NCI-H1694 (cell line): ENCODE measurements at places on chromosomes 3 and 15.

GRCh38 chr3:156201411-156202405 is 81.3 kb downstream of the KCNAB1 start:
- DNase-seq = no peak

DNA sequence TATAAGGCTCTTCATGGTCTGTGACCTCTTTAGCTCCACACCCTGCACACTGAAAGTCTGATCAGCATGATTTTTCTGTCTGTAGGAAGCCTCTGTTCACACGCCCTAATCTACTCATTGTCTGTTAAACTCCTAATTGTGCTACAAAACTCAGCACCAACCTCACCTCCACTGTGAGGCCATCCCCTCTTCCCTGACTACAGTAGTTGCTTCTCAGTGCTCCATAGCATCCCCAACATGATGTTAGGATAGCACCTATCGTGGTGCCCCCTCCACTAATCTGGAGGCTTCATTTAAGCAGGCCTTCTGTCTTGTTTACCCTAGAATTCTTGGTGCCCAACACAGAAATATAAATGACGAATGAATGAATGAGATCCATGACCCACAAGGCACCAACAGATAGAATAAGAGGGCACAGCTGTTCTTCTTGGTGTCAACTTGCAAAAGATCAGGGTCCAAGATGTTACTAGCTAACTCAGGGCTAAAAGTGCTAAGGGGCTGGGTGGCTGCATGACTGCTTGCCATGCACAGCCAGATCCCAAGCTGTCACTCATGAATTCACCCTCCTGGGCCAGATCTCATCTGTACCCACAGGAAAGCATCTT is 55.2 kb upstream of the HEG1 start:
- no peak for DNase-seq

DNA sequence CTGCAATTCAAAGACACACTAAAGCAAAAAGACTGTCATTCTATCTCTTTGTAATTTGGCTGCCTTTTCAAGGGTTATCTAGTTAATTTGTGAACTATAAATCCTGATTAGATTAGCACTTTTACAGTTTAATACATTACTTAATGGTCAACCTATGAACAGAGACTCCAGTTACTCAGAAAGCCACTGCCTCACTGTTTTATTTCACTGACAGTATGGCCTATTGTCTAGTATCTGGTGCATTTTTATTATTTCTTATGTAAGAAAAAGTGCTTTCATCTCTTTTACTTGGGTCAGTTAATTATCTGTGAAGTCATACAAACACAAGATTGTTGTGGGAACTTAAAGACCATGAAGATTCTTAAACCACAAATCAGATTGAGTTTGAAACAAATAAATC is 133.8 kb downstream of the ZBBX start:
- no peak for DNase-seq

- DNase-seq = no peak
These were observed 70.2 kb upstream of the GADL1 start for GRCh38 chr3:30964612-30965011.

- DNase-seq = no peak
These were observed 34.7 kb downstream of the MOBP start for GRCh38 chr3:39501968-39502837.

GRCh38 chr3:36875397-36875796 is 69.5 kb downstream of the TRANK1 start:
- DNase-seq = no peak

DNA sequence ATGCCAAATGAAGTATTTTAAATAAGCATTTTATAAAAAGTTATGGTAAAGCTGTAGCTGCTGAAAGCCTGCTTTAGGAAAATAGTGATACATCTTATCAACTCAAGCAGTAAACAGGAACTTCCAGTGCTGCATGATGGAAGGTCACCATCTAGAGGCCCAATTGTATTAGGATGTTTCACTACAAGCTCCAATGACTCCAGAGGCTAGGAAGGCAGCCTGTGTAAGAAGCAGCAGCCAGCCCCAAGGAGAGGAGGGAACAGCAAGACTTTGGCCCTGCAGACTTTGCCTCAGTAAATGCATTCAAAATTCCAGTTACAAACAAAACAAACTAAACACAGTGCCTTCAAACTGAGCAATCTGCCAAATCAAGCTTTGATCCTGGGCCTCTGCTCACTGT is 32.1 kb downstream of the ILDR1 start:
- DNase-seq = no peak

DNA sequence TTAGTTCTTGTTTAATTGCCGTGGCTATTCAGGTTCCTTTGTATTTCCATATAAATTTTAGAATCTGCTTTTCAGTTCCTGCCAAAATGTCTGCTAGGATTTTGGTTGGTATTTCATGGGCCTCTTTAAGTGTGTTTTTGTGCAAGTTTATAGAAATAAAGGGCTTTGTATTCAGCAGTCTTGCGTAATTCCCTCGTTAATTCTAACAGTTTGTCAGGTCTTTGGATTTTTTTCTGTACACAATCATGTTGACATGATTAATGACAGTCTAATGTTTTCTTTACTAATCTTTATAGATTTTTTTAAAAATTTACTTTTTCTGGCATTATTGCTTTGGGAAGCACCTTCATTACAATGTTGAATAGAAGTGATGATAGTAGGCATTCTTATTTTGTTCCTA is 120.9 kb downstream of the NEK11 start:
- DNase-seq = no peak

DNA sequence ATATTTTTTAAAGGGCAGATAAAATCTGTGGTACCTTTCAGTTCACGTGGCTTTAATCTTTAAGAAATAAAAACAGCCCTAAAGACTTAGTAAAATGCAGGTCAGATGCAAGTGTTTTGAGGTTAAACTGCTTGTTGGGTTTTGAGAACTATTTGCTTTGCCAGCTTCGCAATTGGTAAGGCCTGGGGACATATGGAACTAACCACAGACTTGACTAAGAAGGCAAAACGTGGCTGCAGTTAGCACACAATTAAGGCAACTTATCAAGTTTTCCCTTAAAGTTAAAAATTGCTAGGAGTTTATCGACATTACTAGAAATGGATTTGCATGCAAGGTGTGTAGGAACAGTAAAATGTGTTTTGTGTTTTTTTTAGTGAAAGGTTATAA is 206.9 kb downstream of the ZNF385D start:
- no peak for DNase-seq

GRCh38 chr3:28151207-28151550 is 90.2 kb upstream of the CMC1 start:
- no peak for DNase-seq

DNA sequence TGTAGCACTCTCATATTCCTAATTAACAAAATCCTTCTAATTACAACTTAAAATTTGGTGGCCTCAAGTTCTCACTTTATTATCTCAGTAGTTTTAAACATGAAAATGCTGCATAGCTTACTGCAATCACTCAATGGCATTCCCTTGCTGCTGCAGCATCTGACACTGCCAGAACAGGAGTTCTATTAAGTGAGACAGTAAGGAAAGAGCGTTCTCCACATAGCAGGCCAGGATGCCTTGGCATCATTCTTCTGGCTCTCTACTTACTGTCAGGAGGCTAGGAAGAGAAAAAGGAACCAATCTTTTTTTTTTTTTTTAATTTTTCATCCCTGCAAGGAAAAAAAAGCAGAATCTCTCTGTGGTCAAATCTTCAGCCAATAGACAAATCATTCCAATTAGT is 3.2 kb downstream of the CNBP start:
- DNase-seq = no peak

DNA sequence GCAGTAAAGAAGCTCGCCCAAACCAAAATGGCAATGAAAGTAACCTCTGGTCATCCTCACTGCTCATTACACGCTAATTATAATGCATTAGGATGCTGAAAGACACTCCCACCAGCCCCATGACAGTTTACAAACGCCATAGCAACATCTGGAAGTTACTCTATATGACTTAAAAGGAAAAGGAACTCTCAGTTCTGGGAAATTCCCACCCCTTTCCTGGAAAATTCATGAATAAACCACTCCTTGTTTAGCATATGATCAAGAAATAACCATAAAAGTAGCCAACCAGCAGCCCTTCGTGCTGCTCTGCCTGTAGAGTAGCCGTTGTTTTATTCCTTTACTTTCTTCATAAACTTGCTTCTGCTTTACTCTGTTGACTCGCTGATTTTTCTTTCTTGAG is 164.6 kb downstream of the SMAD6 start:
- DNase-seq = no peak

DNA sequence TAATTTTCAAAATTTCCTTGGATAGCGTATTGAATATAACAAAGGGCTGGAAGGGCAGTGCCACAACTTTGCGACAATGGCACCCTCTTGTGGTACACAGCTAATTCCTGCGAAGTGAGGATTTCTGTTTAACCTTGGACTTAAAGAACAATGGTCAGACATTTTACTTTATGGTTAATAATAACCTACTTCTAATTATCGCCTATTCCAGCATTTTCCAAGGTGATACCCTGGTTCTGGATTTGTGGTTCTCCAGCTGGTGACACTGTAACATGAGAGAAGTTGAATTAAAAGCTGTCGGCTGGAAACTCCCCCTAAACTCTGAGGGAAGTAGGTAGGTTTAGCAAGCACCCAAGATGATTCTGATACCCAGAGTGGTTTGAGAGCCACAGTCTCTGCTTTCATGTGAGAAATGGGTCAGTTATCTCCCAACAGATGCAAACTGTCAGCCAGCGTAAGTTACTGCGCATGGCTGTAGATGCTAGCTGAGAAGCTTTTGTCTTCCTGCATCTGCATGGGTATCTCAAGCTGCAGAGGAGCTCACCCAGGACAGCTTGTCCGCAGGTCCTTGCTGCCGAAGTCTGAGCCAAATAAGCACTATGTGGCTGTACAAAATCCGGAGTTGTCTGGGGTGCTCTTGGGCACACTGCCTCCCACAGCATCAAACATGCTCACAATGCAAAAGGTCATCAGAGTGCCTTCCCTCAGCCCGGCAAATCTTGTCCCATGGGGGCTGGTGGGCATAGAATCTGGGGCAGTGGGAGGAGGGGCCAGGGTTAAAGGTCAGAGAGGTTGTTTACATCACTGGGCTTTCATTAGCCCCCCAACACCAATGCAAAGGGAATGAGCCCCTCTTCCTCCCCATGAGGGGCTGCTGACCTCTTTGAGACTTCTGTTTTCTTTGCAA is 6.6 kb upstream of the CHSY1 start:
- DNase-seq = peak; percentile 34

GRCh38 chr3:50536471-50537180 is 30.9 kb downstream of the C3orf18 start:
- no peak for DNase-seq

- no peak for DNase-seq
These were observed 2.5 kb downstream of the TMEM212 start for GRCh38 chr3:171845481-171846284.

DNA sequence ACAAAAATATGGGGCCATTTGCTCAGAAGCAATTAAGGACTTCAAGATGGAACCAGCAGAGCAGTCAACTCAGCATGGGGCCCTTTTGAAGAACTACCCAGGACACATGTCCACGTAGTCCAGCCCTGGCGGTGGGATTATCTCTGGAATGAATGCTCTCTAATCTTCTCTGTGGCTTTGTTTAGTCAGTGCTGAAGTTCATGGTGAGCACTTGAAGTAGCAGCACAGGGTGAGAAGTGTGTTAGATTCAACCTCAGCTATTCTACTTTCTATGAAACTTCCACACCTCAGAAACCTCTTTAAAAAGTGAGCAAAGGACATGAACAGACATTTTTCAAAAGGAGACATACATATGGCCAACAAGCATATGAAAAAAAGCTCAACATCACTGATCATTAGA is 74.4 kb downstream of the THRB start:
- DNase-seq = no peak

- no peak for DNase-seq
These were observed 7.8 kb downstream of the ATP2C1 start for GRCh38 chr3:130901463-130902204.

GRCh38 chr3:107897471-107898061 is 193.3 kb downstream of the CD47 start:
- DNase-seq = no peak

DNA sequence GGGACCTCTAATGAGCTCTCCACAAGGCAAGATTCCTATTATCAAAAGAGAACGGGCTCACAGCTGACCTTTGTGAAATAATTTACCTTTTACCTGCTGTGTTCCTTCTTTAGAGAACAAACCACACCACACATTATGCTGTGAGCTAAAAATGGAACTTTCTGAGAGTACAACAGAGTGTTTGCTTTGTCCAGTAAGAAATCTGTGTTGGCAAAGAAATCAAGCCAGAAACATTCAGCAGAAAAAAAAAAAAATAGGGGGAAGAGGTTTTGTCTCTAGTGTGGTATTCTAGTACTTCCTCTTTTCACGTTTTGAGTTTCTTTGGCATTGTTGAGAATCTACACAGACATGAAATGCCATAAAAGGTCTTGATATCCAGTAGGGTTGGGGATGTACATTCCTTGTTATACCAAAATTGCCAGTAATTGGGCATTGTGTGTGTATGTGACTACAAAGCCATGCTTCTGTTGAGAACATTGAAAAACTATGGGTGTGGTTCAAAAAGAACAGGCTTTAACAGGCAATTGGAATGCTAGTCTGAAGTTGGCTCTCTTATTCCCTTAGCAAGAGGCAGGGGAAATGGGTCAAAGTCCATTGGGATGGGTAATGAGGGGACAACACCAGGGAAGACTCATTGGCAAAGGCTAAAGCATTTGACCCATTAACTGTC is 273.5 kb downstream of the NEK10 start:
- no peak for DNase-seq

DNA sequence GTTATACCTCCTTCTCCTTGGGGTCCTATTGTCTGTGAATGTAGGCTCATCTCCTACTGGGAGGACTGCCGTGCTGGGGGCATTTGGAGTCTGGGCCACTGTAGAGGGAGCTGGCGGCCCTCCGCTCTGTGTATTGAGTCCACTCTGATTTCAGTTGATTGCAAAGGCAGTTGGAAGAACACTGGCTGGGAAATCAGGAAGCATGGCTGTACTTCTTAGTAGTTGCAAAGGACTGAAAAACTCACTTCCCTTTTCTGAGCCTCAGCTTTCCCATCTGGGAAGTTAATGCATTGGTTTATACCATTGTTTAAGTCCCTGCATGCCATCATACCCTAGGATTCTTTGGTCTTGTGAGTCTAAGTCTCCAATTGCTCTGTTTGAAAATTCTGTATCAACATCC is 46.7 kb downstream of the TMED3 start:
- no peak for DNase-seq

- DNase-seq = no peak
These were observed 285.8 kb upstream of the GADL1 start for GRCh38 chr3:31180274-31180673.

- DNase-seq = no peak
These were observed 375 bp upstream of the MYZAP start for GRCh38 chr15:57591237-57591821.

GRCh38 chr3:195752546-195753331 is 32.0 kb downstream of the MUC20 start:
- DNase-seq = no peak

GRCh38 chr3:159486580-159486979 is 502.1 kb upstream of the IL12A start:
- no peak for DNase-seq
